Kasumi-1 (cell line): ENCODE measurements at places on chromosomes 7 and 10.

DNA sequence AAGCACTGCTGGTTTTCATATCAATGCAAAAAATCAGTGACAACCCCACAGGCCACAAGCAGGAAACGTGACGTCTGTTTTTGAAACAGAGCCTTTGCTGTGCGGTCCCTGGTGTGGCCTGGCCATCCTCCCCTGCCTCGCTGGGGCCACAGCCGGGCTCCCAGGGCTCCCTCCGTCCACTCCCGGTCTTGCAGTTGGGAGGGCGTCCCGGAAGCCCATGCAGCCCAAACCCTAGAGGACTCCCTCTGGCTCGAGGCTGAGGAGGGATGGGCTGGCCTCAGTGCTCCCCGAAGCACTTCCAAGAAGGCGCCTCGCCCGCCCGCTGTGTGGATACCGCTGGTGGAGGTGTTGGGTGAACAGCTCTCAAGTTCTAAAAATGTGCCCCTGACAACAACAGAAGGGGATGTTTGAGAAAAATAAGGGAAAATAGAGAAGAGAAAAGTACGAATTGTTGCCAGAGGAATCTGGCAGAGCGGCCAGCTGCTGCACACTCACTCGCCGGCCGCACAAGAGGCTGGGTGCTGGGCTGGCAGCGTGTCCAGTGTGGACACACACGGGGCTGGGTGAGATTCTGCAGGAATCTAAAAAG, 73.5 kb downstream of the ZRANB1 start:
- no peak for DNase-seq

- no peak for DNase-seq
These were observed 5.1 kb downstream of the ITPRIP start for GRCh38 chr10:104333032-104333727.

DNA sequence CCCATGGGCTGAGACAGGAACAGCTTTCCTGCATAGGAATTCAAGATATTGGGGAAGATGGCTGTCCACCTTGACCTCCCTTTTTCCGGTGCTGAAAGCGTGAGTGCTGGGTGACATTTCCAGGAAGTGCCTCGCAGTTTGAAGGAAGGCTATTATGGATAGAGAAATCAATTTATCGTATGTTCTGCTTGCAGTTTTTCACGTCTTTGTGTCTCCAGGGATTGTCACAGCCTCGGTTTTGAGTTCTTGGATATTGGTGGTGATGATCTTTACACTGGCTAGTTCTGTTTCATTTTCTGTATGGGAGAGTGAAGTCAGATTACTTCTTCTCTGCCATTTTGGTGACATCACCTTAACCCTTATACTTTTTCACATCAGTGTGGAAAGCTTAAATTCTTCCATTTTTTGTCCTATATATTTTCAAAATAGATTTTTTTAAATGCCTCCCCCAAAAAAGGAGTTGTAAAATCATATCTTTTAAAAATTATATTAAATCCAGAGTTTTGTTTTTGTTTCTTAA, 102.5 kb upstream of the APBB1IP start:
- no peak for DNase-seq

GRCh38 chr10:121216295-121216694, 365.1 kb downstream of the WDR11 start:
- no peak for DNase-seq

- DNase-seq, result peak; percentile 59
These were observed 613 bp downstream of the OAT start for GRCh38 chr10:124417895-124418725.

DNA sequence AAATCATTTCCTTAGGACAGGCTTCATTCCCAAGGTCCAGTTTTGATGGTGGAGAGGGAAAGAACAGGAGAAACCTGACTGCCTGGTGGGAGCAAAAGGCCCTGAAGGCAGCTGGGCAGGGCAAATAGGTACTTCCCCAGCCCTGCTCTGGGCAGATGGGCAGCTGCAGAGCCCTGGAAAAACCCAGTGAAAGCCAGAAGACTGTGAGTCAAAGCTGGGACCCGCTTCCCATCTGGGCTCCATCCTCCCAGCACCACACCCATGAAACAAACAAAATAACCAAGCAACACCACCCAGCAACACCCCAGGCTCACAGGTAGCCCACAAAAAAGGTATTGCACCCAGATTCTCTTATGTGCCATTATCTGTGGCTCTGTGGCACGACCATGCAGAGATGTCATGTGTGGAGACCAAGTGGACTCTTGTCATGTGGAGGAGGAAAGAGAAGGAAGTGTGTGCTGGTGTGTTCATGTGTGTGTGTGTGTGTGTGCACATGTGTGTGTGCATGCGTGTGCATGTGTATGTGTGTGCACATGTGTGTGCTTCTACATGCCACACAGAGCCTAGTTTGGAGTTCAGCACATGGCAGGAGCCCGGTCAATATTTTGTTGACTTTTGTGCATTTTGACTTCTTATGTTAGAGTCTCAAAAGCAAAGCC, 9.8 kb downstream of the CLRN3 start:
- no peak for DNase-seq
